Putamen (tissue), 1 donor: ENCODE measurements at places on chromosomes 5 and 9.

- DNase-seq, result no peak
Measured at GRCh38 chr9:78441396-78441795, 144.5 kb downstream of the PSAT1 start.

GRCh38 chr5:8997542-8998070 lies 548.3 kb downstream of the SEMA5A start:
- DNase-seq, result no peak

GRCh38 chr5:172178301-172178987 lies 9.6 kb downstream of the STK10 start:
- no peak for DNase-seq

GRCh38 chr5:178430186-178431062 lies 159.8 kb downstream of the COL23A1 start:
- DNase-seq, result no peak

- no peak for DNase-seq
Measured at GRCh38 chr5:5342784-5343183, 79.7 kb upstream of the ICE1 start.

DNA sequence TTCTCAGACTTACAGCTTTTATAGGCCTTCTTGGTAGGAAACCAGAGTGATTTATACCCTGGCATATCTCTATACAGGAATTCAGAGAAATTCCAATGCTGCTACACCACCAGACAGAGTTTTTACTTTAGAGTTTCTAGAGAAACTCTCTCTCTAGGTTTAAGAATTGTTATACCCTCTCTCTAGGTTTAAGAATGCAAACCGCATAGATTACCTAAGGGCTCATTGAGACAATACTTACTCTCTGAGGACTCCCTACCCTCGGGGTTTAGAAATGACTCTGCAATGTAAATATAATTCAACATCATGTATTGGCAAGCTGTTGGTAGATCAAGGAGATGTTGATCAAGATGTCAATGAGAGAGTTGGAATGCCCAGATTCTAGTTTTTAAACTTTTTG lies 15.3 kb upstream of the ELAVL2 start:
- DNase-seq, result no peak
